ENCODE measurements at places on chromosomes 2 and 18.
A peak's percentile ranks its signal among the peaks of the same experiment; 100 is the strongest.

GRCh38 chr2:235773188-235773928 lies 279.5 kb downstream of the AGAP1 start:
- DNase-seq, result no peak

GRCh38 chr2:229831805-229832509 lies 89.9 kb downstream of the TRIP12 start:
- DNase-seq, result no peak

- no peak for DNase-seq
These were observed 233.3 kb downstream of the INSIG2 start for GRCh38 chr2:118321432-118322105.

DNA sequence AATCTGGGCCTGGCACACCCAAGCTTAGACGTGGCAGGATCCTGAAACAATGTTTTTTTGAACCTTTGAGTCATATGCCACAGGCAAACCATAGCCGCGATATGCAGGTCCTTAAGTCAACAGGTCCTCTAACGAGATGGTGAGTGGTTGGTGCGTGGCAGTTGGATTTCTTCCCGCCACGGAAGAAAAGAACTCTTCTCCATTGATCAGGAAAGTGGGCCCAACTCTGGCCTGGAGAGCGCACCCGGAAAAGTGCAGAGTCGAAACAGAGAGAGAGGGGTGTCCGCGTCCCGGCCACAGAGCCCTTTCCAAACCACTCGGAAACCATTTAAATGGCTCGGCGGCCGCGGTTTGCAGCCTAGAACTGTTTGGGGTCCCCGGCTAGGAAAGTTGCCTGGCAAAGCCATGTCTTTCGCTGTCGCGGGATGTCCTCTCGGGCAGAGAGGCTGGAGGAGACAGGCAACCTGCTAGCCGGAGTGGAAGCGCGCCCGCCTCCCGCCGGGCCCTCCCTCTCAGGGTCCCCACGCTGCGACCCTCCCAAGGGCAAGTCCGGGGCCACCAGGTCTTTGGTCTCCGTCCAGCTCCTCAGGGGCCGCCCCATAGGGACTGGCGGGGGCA lies 777 bp downstream of the GALNT3 start:
- no peak for DNase-seq

DNA sequence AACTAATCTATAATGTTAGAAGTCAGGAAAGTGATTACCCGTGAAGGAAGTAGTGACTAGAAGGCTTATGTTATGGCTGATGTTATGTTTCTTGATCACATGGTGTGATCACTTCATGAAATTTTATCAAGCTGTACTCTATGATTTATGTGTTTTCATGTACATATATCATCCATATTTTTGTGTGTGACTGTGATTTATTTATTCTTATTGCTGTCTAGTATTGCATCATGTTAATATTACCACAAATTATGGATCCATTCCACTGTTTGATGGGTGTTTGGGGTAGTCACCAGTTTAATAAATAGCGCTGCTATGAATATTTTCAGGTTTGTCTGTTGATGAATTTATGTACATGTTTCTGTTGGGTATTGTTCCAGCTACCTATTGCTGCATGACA lies 59.4 kb downstream of the SH2D6 start:
- DNase-seq, result no peak

DNA sequence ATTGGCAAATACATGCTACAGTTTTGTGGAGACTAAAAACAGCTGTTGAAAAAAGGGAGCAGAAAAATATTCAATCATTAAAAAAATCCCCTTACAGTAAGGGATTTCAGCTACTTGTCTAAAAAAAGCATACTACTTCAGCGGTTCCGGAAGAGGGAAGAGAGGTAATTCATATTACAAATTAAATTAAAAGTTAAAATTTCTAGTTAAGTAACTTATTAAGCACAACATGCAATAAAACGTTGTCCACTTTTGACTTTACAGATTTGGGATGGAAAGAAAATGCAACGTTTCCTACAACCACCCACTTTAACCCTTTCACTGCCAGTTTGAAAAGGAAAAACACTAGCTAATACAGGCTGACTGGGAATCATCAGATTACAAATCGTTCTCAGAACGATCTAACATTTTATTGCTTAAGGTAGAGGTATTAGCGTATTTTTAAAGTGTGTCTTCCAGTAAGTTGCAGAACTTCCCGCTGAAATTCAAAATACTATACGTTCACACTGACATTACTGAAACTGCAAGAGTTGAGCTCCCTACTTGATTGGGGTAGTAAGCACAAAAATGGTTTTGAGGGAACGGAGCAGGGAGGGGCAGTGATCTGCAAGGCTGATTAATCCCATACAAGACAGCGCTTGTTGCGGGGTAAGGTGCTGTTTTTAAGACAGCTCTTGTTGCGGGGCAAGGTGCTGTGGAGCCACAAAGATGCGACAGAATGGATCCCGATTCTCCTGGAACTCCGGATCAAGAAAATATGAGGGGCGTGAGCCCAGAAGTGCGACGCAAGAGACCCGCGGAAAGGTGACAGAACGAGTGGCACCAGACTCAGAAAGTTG lies 743 bp downstream of the HADHA start:
- DNase-seq, result peak; percentile 13

DNA sequence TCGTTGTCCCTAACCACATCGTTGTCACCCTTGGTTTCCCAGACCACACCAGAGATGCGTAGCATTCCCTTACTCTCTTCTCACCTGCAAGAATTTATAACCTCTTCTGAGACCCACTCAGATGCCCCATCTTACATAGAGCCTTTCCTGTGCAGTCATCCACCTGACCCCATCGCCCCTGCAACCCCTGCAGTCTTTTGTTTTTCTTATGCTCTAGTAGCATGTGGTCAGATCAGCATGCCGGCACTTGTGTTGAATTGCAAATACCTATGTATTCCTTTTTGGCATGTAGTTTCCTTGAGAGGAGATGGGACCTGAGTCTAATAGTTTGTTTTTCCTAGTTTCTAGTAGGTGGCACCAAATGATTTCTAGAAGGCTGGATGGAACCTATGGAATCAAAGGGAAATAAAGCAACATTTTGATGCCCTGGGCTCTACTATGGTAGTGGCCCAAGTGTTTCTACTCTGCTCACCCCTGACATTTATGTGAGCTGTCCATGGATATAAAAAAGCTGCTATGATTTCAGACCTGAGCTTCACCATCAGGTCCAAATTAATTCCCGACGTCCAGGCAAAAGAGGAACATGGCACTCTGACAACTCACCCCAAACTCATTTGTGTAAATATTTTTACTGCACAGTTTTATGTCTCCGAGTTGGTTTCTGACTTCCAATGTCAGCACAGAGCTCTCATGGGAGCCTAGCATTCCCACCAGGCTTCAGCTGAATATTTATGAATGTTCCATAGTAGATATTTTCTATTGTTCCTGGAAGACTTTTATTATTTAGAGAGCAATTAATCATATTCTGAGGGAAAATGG lies 143.6 kb downstream of the RNF144A start:
- DNase-seq, result no peak

DNA sequence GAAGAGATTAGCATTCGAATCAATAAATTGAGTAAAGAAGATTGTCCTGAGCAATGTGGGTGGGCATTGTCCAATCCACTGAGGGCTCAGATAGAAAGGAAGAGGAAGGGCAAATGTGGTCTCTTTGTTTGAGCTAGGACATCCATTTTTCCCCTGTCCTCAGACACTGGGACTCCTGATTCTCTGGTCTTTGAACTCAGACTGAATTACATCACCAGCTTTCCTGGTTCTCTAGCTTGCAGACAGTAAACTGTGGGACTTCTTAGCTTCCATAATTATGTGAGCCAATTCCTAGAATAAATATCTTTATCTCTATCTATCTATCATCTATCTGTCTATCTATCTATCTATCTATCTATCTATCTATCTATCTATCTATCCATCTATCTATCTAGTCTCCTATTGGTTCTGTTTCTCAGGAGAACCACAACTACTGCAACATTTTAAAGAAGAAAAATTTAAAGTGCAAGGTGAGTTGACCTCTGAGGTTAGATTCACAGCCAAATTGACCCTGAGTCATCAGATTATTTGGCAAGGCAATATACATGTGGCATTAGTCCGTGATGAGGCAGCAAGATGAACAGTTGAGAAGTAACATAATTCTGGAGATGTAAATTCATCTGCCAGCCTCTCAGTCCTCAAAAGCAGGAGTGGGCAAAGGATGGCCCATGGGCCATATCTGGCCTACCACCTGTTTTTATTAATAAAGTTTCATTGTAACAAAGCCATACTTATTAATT lies 191.4 kb downstream of the PDE11A start:
- DNase-seq, result no peak

GRCh38 chr2:161373942-161374341 lies 42.2 kb upstream of the TBR1 start:
- no peak for DNase-seq

DNA sequence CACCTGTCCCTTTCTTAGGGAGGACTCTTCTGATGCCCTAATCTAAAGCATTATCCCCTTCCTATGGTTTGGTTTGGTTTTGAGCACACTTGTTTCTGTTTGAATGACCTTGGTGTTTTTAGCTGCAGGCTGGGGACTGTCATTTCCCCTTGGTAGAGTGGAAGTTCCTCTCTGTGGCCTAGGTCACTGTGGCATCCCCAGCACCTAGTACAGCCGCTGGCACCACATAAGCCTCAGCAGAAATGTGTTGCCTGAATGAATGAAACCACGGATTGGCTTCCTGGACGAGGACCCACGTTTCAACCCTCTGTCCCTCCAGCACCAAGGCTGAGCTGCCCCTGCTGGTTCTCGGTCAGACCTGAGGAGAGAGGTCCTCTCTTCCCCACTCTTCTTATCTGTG lies 159.9 kb downstream of the CTIF start:
- DNase-seq, result no peak

DNA sequence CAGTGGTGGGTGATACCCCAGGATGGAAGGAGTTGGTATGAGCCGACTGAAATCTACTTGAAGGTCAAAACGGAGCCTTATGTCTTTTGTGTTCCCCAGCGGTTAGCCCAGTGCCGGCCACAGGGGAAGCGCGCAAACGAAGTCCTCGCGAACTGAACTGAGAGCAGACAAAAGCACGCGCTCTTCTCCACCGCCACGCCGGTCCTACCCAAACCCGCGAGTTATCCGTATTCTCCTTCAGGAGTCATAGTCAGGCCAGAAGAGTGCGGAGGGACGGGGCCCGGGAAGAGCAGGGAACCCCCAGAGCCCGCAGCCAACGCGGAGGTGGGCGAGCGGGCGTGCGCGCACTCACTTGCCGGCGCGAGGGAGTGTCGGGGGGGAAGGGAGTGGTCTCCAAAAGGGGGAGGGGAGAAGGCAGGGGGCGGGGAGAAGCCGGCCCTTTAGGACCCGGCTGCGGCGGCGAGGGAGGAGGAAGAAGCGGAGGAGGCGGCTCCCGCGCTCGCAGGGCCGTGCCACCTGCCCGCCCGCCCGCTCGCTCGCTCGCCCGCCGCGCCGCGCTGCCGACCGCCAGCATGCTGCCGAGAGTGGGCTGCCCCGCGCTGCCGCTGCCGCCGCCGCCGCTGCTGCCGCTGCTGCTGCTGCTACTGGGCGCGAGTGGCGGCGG lies at the start of gene IGFBP2:
TSS of gene IGFBP2 (plus strand) at position 469 of the 664 bp plus-strand sequence. CDS start at position 573, 104 bp downstream.
- DNase-seq, result no peak

GRCh38 chr2:129457277-129457818 lies 522.1 kb upstream of the RAB6C start:
- no peak for DNase-seq

DNA sequence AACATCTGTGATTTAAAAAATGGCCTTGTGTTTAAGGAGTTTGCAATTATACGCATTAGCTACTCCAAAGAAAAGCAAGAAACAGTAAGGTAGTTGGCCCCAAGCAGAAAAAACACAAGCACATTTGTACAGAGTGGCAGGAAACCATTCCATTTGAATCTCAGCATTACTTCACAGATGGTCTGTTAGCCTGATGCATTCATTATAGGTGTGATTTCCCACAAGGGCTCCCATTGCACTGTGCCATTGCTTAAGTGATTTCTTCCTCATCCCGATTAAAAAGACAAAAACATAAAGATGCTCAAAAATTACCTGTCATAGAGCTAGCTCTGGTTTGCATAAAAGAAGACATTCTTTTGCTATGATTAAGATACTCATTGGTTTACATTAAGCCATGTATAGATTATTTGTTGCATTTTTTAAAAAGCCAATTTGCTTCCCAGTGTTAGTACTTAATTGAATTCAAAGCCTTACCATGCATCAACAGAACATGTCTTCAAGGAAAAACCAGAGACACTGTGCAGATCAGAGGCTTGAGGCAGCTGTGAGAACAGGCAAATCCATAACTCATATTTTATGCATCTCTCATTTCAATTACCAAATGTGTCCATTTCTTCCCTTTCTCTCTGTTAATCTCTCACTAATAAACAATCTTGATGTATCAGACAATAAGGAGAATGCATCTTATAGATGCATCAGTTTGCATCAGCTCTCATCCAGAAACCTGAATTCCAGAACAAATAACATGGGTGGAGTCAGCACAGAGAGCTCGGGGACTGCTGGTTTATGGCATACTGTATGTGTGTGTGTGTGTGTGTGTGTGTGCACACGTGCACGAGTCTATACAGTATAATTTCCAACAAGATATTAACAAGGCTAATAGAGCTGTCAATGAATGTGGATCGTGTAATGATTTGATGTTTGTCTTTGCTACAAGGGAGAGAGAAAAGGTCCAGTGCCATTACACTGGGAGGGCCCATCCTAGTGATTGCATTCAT lies 558.6 kb upstream of the HS6ST1 start:
- DNase-seq, result no peak

GRCh38 chr18:75116809-75117208 lies 92.1 kb downstream of the PTGR3 start:
- no peak for DNase-seq

DNA sequence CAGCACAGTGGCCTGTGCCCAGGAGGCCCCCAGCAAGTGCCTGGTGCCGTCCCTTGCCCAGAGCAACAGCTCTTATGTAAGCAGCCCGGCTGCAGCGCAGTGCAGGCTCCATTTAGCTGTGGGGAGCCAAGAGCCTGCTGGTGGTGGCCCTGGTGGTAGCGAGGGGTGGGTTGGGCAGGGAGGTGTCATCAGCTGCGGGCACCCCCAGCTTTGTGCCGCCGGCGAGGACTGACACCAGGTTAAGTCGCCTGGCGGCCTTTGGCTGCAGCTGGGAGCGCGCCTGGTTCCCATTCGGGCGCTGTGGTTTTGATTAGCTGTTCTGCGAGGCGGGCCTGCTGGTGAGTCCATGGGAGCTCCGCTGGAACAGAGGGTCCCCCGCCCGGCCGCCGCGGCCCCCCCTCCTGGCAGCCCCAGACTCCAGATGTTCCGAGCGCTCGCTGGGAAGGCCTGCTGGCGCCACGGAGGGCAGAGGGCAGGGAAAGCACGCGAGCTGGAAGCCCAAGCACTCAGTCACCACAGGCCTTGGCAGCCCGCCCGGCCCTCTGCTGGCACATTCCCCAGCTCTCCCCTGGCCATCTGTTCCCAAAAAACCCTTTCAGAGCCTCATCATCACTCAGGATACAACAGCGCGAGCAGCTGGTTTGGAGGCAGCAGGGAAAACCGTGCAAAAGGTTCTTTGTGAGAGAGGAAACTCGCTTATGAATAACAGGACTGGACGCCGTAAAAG lies 18.4 kb downstream of the ATOH8 start:
- DNase-seq, result no peak

GRCh38 chr2:10962004-10962403 lies 50.3 kb downstream of the KCNF1 start:
- no peak for DNase-seq

All from T-helper 2 cell (primary cell).